ENCODE measurements at places on chromosomes 1 and 21.

DNA sequence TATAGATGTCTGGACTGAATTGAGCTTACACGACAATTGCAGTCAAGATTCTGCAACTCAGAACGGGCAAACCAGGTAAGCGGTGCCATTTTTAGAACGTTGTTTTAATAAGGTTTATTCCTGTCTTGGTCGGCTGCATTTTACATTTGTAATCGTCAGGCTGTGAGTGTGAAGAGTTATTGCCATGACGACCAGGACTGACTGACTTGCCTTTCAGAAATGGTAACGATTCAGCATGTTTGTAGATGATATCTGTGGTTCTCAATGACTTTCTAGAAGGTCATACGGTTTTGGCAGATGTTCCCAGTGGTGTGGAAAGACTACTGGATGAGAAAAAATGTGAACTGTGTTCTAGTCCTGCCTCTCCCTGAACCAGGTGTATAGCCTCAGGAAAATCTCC, 271.3 kb upstream of the B3GALT2 start:
- no peak for DNase-seq

DNA sequence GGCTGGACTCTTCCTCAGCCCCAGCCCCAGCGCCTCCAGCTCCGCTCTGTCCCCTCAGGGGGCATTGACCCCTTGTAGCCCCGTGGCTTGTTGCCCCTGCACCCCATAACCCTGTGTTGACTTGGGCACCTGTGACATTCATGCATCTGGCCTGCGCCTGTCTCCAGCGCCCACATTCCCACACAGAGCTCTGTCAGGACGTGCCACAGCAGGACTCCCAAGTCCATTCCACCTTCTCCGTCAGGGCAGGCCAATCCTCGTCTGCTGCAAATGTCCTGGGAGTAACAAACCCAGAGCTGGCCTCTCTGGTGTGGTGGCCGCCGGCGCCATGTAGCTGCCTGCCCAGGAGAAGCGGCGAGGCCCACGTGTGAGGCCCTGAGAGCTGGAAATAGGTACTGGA, 60.6 kb downstream of the AGPAT3 start:
- DNase-seq, result no peak

DNA sequence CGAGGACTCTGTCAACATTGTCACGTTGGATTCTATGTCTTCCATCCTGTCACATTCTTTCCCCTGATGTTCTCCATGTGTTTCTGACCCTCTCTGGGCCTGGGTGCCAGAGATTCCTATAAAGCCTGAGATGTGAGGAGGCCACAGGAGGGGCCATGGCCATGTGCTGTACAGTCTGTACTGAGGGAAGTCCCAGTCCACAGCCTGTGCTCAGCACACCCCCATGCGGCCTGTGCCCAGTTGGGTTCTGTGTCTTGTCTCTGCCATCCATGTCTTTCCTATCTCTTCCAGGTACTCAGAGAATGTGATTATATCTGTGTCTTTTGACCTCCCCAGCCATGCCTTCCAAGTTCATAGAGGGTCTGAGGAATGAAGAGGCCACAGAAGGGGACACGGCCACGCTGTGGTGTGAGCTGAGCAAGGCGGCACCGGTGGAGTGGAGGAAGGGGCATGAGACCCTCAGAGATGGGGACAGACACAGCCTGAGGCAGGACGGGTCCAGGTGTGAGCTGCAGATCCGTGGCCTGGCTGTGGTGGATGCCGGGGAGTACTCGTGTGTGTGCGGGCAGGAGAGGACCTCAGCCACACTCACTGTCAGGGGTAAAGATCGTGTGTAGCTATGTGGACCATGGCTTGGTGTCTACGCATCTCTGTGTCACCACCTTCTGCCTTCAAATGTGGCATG, 86.1 kb downstream of the OBSCN start:
- DNase-seq, result no peak

DNA sequence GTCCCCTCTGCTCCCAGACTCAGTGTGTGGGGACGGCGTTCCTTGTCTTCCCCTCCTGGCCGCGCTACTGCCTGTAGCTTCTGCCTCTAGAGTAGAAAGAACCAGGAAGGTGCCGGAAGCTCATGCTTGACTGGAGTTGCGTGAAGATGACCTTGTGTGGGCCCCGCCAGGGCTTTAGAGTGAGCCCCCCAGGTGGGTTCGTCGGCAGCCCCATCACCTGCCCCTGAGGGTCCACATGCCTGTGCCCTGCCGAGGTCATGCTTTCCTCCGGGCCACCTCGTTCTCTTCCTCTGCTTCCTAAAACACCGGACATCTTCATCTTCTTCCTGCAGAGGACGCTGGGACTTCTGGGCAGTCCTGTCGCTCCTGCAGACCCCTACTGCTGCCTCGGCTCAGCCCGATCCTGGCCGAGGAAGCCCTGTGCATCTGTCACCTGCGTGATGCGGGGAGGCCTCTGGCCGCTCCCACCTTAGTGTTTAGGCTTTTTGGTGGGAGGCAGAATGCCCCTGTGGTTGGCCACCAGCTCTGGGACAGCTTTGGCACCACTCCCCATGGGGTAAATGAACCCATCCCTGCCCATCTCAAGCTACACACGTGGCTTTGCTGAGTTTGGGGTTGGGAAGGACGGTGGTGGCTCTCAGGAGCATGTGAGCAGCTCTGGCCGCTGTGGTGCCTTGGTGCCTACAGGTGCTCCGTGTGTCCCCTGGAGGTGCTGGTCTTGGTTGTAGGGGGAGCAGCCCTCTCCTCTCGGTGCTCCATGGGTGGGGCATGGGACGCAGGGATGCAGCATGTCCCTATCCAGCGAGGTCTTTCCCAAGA, 12.3 kb downstream of the OBSCN start:
- no peak for DNase-seq

DNA sequence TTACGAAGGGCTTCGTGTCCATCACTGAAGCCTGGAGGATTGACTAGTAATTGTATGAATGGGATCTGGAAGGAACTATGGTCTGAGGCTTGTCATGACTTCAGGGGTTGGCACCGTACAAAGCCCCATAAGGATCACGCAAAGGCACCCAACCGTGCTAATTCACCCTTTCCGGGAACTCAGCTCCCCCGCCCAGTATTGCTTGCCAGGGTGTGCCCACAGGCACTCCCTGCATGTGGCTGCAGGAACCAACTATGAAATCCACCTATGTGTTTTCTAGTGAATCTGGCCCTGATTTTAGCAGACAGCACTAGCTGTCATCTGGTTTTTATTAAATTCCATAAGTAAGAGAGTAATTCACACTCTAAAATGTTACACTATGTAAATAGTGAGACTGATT, 139.2 kb downstream of the TM2D1 start:
- no peak for DNase-seq

GRCh38 chr1:59026472-59026948, 242.7 kb upstream of the JUN start:
- no peak for DNase-seq

- DNase-seq, result no peak
Observed at GRCh38 chr1:150194381-150195031, 41.4 kb downstream of the ANP32E start.

- no peak for DNase-seq
Observed at GRCh38 chr1:80629304-80629837, 1171.4 kb upstream of the ADGRL2 start.

GRCh38 chr1:210597555-210598134, 268.9 kb downstream of the HHAT start:
- no peak for DNase-seq

DNA sequence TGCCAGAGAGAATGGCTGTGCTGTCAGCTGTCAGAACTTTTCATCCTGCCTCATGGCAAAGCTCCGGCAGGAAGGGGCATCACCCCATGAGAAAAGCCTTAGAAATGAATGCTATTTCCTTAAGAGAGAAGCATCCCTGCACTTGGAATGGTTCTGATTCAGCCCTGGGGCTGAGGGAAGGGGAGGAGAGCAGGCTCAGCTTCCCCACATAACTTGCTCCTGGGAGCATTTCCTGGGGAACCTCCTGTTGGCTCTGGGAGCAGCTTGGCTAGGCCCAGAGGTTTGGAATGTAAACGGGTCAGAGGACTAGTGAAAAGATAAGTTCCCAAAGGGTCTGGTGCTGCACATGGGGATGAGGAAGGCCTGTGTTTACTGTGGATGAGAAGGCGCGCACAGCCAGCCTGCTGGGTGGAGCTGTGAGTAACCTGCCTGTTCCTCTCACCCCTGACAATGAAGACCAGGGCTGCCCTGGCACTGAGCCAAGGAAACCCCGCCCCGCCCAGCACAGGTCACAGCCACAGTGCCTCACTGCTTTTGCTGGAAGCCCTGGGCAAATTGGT, 5.0 kb downstream of the PRELP start:
- DNase-seq, result no peak

DNA sequence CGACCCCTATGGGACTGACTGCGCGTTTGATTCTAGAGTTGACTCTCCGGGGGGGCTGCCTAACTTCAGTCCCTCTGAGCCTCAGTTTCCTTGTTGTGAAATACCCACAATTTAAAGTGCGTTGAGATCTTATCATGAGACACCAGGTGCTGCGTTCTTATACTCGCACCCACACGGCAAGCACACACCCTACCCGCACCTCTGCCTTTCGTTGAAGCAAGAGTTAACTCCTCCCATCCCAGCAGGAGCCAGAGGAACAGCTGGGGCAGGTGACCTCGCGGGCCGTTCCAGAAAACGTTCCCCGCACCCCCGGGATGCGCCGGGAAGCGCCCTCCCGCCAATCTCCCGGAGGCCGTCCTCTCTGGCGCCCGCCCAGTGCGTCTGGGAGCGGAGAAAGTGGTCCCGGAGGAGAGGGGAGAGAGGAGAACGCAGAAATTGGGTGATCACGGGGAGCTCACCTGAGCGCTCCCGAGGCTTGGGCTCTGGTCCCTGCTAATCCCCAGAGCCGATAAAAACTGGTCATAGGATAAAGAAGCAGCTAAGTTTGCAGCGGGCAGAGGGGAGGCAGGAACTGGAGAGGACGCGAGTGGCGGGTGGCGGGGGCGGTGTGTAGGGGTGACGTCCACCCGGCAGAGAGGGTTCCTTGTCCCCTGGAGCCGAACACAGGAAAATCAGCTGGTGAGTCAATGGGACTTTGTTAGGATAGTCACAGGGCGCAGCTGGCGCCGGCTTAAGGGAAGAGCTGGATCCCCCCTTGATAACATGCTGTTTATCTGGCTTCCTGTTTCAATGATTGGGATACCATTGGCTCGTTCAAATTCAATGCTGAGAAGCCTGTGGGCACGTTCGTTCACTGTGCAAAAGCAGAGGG, 869 bp downstream of the NAV1 start:
- peak; percentile 95 for DNase-seq

DNA sequence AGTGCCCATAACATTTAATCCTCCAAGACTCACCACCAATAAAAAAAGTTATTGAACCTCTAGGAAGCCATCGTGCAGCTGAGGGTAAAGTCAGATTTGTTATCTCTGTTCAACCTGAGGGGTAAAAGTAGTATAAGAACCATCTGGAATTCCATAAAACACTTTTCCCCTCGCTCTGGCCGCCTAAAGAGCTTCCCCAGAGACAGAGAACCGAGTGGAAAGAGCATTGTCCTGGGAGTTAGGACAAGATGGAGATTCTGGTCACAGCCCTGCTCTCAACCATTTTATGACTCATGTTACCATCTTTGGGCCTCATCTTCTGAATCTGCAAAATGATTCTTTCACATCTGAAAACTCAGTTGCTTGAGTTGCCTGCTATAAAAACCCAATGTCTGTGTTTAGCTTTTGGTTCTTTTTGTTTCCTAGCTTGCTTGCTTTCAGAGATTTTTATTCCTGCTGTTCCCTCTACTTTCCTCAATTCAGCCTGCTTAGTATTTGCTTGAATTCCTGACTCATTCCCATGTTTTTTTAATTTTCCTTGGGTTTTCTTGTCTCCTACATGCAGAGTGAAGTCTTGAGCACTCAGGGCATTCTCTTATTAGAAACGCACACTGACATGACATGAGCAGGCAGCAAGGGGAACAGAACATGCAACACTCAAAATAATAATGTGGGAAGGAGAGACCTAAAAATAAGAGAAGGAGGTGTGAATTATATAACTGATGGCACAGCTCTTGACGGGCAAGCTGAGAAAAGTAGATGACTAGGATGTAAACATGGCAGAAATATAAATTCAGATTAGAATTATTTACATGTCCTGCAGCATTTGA, 1.7 kb downstream of the EPHX4 start:
- DNase-seq, result no peak

DNA sequence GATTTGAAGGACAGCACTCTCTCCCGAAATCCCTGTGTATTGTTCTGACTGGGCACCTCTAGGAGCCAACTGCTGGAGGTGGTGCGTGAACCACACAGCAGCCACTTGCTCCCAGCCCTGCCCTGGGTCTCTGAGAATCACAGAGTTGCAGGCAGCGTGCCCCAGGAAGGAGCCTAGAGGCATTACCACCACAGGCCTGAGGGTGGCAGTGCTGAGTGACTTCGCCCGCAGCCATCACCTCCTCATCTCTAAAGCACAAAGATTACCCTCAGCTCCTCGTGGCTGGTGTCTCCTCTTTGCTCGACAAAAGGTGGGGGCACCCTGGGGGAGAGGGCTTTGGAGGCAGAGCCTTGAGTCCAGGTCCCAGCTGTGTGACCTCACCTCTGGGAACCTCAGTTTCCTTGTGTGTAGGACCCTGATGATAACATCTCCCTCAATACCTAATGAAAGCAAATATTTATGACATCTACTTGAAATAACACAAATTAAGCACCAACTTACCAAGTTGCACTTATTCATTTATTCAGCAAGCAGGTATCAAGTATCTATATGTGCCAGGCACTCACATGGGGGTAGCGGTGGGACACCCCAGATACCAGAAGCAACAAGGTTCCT, 86.3 kb downstream of the VWA5B1 start:
- peak; percentile 33 for DNase-seq

- DNase-seq, result no peak
Observed at GRCh38 chr1:119981496-119981895, 85.2 kb upstream of the ADAM30 start.

DNA sequence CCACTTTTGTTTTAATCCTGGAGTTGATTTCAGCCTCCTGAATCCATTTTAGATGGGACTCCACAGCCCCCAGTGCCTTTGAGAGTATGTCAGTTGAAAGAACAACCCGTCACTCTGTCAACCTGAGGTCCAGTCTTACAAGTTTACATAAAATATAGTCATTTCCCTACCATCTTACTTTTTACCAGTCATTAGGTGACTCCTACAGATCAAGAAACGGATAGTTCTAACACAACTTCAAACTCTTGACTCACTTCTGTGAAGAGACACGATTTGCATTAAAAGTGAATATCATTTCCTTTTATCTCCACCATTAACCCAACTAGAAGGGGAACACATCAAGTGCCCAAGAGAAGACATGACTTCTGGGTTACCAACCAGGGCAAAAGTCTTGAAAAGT, 147.1 kb downstream of the NTPCR start:
- DNase-seq, result no peak

DNA sequence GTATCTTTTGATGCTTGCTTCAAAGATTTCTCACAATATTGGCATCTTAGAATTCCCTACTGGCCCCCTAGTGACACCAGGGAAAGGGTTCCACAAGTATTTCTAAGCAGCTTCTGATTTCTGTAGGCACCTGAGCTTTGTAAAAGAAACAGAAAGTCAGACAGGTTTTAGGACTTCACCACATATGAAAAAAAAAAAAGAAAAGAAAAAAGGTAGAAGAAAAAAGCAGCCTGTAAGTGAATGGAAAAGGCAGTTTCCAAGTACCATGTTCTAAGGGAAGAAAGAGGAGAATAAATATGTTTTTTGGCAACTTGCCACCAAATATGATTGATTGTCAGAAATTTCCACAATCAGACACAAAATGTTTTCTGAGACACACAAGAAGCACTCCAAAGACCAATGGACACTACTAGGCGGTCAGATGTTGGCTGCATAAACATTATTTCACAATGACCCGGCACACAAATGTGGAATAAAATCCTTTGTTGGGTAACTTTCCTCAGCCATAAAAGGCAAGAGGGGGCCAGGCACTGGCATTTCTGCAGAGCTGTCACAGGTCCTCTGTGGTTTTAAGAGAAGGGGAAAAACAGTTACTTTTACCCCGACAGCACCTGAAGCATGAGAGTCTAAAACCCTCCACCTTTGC, 12.7 kb upstream of the CPLANE2 start:
- DNase-seq, result no peak

Data from pons (tissue), 1 donor.